B cell (primary cell): ENCODE measurements at places on chromosomes 7 and 10.

- peak; percentile 39 for DNase-seq
Observed at GRCh38 chr10:80504158-80504811, 33.4 kb upstream of the SH2D4B start.

DNA sequence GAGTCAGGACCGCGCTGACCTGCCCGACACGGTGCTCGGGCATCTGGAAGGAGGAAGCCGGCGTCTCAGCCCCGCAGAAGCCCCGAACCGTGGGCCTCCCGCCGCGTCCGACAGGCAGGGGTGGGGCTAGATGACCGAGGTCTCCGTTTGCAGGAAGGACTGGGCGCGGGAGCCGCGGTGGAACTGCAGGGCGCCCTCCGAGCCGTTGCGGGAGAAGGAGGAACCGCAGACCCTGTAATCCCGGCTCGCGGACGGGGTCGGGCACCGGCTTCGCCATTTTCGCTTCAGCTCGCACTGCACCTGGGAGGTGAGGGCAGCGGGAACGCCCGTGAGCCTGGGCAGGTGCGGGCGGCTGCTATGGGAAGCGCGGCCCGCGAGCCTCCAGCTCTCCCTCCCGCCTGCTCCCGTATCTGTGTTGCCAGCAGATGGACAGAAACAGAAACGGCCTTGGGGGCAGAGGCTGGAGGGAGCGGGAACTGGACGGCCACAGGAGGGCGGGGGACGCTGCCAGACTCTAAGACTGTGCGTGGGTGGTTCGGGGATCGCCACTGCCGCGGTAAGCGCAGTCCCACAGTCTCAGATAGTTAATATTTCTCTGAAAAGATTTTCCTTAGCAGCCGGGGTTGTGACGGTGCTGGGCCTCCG lies 114.1 kb downstream of the VIPR2 start:
- no peak for DNase-seq

- no peak for DNase-seq
Observed at GRCh38 chr7:93894966-93895640, 4.5 kb upstream of the TFPI2 start.

- DNase-seq: no peak
Observed at GRCh38 chr10:31926765-31927564, 1.7 kb downstream of the ARHGAP12 start.

GRCh38 chr7:80089366-80089765 lies 45.3 kb upstream of the GNAI1 start:
- DNase-seq: no peak

GRCh38 chr10:110744782-110745181 lies 100.6 kb downstream of the RBM20 start:
- no peak for DNase-seq

- peak; percentile 79 for DNase-seq
Observed at GRCh38 chr10:511101-511848, 178.2 kb downstream of the DIP2C start.

DNA sequence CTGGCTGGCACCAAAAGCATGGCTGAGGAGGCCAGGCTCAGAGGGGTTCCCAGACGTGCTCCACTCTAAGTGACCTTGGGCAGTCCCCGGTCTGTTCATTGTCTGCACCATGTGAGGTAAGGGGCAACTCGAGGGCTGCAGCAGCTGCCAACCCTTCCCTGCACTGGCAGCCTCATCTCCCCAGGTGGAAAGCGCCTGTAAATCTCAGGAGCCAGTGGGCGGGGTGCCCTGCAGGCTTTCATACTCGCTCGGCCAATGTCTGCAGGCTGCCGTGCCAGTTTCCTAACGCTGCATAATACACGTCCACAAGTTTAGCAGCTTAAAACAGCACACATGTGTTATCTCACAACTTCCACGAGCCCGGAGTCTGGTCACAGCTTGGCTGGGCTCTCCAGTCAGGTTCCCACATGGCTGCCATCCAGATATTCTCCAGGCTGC lies 12.6 kb upstream of the GDF10 start:
- DNase-seq: no peak

GRCh38 chr7:88278881-88279280 lies 27.8 kb downstream of the STEAP4 start:
- DNase-seq: no peak

- no peak for DNase-seq
Observed at GRCh38 chr7:117777335-117778142, 95.7 kb downstream of the CTTNBP2 start.

DNA sequence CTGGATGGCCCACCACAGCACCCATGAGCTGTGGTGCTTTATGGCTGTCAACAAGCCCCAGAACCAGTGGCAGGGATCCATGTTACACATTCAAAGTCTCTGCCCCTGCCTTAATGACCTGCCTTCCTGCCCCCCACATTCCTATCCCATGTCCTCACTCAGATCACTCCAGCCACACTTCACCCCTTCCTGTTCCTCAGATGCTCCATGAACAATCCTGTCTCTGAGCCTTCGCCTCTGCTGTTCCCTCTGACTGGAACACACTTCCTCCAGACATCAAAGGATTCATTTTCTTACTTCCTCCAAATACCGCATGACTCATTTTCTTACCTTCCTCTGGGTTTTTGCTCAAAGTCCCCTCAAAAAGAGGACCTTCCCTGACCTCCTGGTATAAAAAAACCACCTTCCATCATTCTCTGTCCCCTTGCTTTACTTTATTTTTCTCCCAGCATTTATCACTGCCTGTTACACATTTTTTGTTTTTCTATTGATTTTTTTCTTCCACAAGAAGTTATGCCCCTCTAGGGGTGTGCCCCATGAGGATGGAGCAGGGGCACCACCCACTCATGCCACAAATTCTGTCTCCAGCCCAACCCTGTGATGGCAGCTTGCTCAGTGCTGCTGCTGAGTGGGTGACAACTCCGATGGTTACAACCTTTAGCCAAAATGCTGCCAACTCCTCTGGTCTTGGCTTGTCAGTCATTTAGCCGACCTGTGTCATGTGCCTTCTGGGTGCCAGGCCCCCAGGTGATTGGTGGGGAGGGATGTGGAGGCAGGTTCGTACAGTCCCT lies 18.2 kb downstream of the COL13A1 start:
- no peak for DNase-seq

DNA sequence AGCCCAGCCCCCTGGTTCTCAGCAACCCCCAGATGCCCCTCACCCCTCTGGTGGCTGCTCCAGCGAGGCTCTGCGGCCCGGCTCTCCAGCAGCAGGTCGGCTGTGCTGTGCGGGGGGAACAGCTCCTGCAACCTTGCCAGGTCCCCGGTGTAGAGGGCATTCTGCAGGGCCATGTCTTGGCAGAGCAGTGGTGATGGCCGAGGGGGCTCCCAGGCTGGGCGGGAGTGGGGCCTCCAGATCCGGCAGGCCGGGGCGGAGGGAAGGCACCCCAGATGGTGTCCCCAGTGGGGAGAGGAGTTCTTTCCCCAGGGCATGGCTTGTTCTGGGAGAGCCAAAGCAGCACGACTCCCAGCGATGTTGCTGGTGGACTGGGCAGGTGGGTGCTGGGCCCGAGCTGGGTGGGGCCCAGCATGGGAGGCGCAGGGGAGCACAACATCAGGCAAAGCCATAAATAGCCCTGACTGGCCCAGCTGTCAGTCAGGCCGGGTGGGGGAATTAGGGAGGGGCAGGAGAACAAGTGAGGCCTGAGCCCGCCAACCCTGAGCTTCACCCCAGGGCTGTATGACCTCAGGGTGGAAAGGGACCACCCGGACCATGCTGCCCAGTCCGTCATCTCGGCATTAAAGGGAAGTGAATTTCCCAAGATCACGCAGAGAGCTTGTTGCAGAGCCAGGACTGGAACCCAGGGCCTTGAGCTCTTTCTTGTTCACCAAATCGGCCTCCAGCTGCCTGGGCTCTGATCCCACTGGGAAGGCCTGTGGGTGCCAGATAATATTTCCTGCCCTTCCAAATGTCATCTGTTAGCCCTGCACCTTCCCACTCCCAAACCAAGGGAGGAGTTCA lies 580 bp upstream of the ASB10 start:
- no peak for DNase-seq

- no peak for DNase-seq
Observed at GRCh38 chr10:61627266-61627665, 35.5 kb upstream of the CABCOCO1 start.

DNA sequence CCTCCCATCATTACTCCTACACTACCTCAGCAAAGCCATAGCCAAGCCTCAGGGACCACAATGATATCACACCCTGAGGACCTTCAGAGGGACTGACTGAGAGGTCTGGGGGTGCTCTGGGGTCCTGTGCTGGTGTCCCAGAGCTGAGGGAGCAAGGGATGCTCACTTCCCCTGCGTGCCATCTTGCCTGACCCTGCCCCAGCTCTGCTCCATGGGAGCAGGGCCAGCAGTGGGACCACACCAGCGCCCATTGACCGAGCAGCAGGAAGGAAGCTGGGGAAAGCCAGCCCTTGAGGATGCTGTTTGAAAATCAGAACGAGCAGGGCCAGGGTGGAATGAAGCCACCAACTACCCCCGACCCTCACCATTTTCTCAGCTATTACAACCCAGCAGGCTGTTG lies 103.0 kb downstream of the PARP12 start:
- no peak for DNase-seq

DNA sequence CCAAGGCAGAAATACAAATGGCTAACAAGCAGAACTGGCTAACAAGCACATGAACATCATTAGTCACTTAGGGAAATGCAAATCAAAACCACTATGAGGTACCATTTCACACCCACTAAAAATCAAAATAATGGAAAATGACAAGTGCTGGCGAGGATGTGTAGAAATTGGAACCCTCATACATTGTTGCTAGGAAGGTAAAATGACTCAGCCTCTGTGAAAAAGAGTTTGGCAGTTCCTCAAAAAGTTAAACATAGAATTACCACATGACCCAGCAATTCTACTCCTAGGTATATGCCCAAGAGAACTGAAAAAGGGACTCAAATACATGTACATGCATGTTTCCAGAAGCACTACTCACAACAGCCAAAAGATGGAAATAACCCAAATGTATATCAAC lies 52.8 kb upstream of the ANAPC16 start:
- DNase-seq: no peak

DNA sequence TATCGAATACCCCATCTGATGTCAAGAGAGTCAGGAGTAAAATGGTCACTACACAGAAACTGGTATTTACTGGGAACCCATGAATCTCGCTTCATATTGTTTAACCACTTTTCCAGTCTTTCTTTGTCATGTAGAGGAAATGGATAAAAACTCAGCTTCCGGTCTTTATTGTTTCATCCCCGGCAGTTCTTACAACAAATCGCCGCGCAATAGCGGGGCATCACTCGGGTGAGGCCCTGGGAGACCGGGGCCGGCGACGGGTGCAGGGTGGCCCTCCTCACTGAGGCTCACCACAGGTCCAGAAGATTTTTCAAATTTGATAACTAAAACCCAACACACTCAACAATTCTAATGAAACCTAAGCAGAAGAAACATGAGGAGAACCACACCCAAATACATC lies 35.6 kb upstream of the PTPRN2 start:
- no peak for DNase-seq

GRCh38 chr10:97640868-97641811 lies 669 bp downstream of the PI4K2A start:
- DNase-seq: peak; percentile 66

GRCh38 chr7:80940539-80941207 lies 21.8 kb upstream of the SEMA3C start:
- DNase-seq: no peak

- DNase-seq: no peak
Observed at GRCh38 chr10:37534166-37534565, 323.2 kb downstream of the ZNF248 start.

GRCh38 chr10:80487421-80487785 lies 33.3 kb downstream of the TSPAN14 start:
- no peak for DNase-seq

GRCh38 chr7:134891262-134891695 lies 95.0 kb upstream of the AGBL3 start:
- DNase-seq: no peak

DNA sequence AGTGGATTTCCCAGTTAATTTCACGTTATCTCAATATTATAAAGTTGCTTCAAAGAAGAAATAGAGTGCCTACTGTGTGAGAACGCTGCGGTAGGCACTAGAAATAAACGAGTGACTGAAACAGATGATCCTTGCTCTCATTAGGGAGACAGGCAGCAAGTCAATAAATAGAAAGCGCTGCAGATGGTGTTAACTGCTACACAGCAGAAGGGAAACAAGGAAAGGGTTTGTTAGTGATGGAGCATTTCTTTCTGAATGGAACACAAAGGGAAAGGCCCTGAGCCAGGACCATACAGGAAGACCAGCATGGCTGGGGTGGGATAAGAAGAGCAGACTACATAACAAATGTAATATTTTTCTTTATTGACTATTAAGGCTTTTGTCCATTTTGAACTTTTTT lies 235.2 kb downstream of the MALRD1 start:
- DNase-seq: no peak
